Subcutaneous adipose tissue (tissue), 4 donors: ENCODE measurements at places on chromosomes 3 and 15. TPM values are rescaled to one million over a fixed set of nuclear protein-coding genes. Genes with fewer than 3 reads are reported as not detected.

UQCC5 gene
- total RNA-seq: 1.5 TPM

PLA2G4F gene
- not detected for total RNA-seq

PRKCI gene
- 20.2 TPM for total RNA-seq

RPP14 gene
- total RNA-seq: 8.6 TPM
